ENCODE measurements at places on chromosomes 5 and 9. TPM values are rescaled to one million over a fixed set of nuclear protein-coding genes. Genes with fewer than 3 reads are reported as not detected.

Gene RBM27
- total RNA-seq, result 19.7 TPM

Gene SMIM15
- 110 TPM for total RNA-seq

Gene CAPSL
- not detected for total RNA-seq

Gene TOR4A
- 18.7 TPM for total RNA-seq

Gene RGMB
- 6.8 TPM for total RNA-seq

Gene MZB1
- total RNA-seq, result 0.13 TPM

Gene ATG12
- total RNA-seq, result 28.8 TPM

Gene PCDHA3
- under 0.01 TPM for total RNA-seq

Gene CDKN2B-AS1
- 0.53 TPM for total RNA-seq

Gene PCDHGA7
- 0.51 TPM for total RNA-seq

Gene IFNA21
- not detected for total RNA-seq

Gene FIBCD1
- total RNA-seq, result 0.51 TPM

Gene ELAVL2
- total RNA-seq, result 0.26 TPM

Gene PCDHA1
- total RNA-seq, result under 0.01 TPM

Gene PAX5
- not detected for total RNA-seq

Gene IL3
- total RNA-seq, result not detected

Gene PLCXD3
- total RNA-seq, result not detected

Gene GABRA6
- not detected for total RNA-seq

Gene LCN1
- not detected for total RNA-seq

Gene INSL6
- total RNA-seq, result not detected

Gene ELOVL7
- 22.1 TPM for total RNA-seq

Gene GMCL2
- not detected for total RNA-seq

Gene MYOT
- total RNA-seq, result not detected

Gene MCIDAS
- total RNA-seq, result 0.13 TPM

Gene LRRC19
- total RNA-seq, result not detected

Gene PCDHGB6
- total RNA-seq, result 1.5 TPM

Gene THOC3
- 97.4 TPM for total RNA-seq

Gene STKLD1
- under 0.01 TPM for total RNA-seq

Gene RMRP
- total RNA-seq, result 37,648 TPM

Gene RAB3C
- not detected for total RNA-seq

Gene SPINK4
- not detected for total RNA-seq

Gene OCLN
- total RNA-seq, result 109 TPM

Gene SPATA31A1
- total RNA-seq, result not detected

Gene DBH
- total RNA-seq, result not detected

Gene TMEM252
- not detected for total RNA-seq

Gene TRIP13
- total RNA-seq, result 0.77 TPM
